Activated CD8-positive, alpha-beta memory T cell treated with anti-CD3 and anti-CD28 coated beads for 1 hour (primary cell): ENCODE measurements at places on chromosomes 3 and 15.

GRCh38 chr15:51708013-51708412 is 26.7 kb downstream of the SCG3 start:
- no peak for DNase-seq

DNA sequence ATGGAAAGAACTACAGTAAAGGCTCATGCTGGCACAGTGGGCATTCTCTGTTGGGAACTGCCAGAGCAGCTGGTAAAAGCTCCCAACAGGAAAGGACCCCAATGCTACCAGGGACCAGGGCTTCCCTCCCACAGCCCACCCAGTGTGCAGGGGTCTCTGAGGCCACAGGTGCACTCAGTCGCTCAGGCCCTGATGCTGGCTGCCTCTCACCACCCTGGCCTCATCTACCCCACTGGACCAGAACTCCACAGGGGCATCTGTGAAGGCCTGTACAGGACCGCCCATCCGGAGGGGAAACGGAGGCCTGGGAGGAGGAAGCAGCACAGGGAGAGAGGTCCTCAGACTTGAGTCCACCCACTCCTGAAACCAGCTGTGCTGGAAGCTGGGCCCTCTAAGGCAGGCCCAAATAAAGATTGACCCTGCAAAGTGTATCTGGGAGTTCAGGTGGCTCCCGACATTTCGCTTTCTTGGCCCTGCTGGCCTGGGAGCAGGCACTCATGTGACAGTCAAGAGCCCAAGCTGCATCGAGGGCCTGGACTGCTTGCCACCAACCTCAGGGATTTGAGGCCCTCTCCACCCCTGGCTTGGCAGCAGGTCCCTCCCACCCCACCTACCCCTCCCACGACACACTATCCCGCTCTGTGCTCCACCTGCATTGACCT is 12.7 kb downstream of the KLF15 start:
- DNase-seq = no peak

- DNase-seq = no peak
Observed at GRCh38 chr3:101963902-101964362, 114.6 kb downstream of the NFKBIZ start.

DNA sequence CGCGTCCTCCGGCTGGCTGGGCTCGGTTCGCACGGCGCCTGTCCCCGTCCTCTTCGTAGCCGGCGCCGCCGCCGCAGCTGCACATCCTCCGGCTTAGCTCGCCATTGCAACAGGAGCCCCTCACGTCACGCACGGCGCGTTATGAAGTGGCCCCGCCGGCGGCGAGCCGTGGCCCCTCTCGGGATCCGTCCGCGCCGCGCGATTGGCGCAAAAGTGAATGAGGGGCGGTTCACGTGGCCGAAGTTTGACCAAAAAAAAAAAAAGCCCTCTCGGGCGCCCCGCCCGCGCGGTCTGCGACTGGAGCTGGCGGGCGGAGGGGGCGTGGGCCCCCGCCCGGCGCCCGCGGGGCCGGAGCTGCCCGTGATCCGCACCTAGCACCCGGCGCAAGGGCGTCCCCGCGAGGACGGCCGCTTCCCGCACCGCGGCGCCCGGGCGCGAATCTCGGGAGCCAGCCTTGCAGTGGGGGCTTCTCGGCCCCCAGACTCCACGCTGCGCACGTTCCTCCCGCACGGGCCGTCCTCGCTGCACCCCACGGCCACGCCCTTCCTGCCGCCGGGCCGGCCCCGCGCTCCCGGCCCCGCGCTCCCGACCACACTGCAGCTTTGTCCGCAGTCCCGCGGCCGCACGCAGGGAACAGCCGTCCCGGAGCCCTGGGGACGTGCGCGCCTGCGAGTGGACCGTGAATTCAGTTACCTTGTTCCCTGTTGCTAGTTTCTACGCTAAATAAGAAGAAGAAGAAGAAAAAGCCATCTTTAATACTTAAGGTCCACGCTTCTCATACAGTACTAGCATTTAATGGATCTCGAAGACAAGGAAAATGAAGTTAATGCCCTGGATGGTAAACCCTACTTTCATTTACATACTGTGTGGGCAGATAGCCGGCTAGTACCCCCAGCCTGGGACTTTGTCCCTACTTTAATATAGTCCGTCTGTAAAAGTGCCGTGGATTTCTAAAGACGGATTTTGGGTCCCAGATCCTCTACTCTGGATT is at the start of gene CHSY1:
Gene CHSY1, minus strand, starts transcription at position 219 of the 991 bp plus-strand sequence. CDS start 592 bp downstream, outside the sequence.
- peak; percentile 80 for DNase-seq

- DNase-seq = no peak
Observed at GRCh38 chr3:160400030-160400701, 716 bp downstream of the SMC4 start.

DNA sequence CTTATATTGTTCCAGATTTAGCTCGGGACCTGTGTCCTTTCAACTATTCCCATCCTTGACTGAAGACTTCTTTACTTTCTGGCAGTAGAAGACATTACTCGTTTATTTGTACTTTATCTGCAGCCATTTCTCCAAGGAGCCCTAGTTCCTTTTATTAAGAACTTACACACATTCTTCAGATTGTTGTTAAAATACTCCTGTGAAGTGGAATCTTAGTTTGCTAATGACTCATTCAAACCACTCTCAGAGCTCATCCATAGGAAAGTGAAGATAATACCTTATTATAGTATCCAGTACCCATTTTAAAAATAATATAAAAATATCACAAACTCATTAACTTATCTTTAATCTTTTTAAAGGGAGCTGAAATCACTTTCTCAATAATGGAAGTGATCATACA is 63.5 kb downstream of the C3orf70 start:
- DNase-seq = no peak

- no peak for DNase-seq
Observed at GRCh38 chr15:33742306-33742705, 226.0 kb upstream of the CHRM5 start.

DNA sequence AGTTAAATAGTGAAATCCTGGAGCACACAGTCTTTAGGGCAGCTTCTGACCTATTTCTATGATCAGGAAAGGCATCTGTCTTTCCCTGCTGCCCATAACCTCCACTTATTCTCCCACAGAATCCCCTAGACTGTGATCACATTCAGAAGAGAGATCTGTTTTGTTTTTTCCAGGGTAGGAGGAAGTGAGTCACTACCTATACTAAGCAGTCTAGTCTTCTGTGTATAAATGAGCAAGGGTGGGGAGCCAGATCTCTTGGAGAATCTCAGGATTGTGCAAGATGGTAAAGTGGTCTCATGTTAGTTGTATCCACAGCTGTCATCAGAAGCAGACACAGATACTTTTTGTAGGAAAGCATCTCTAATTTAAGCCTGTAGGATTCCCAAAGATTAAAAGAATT is 11.8 kb upstream of the FBXO22 start:
- no peak for DNase-seq

DNA sequence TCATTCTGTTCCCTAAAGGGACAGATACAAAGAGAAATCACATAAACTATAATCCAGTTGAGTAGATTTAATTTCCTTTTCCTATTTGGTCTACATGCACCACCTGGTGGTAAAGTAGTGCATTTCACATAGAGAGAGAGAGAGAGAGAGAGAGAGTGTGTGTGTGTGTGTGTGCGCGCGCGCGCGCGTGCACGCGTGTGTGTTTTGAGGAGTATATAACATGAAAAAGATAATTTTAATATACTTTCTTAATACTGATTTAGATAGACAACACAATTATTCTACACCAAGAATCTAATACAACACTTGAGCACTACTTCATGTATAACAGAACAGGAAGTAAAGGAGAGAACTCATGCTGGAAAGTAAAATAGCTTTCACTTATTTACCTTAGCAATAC is 1.1 kb upstream of the FGF7 start:
- DNase-seq = no peak

GRCh38 chr3:2984831-2985220 is 125.3 kb downstream of the IL5RA start:
- no peak for DNase-seq

- DNase-seq = no peak
Observed at GRCh38 chr3:114496874-114497273, 203.0 kb downstream of the TIGIT start.

DNA sequence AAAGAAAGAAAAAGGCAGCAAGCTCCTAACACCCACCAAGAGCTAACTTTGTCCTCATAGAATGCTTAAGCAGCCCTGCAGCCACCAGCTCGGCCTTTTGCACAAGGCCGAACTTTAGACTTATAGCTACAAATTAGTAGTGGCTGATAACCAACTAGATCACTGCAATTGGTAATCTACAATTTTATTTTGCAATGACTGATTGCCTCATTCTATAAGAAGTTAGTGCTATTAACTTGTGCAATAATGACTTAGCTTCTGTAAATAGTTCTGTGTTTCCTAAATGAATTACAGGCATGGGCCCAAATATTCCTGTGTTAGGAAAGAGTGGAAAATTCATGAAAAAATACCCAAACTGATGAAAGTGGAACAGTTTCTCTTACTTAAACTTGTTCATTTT is 284.8 kb upstream of the CFAP20DC start:
- no peak for DNase-seq

GRCh38 chr3:190486908-190487607 is 26.8 kb upstream of the IL1RAP start:
- DNase-seq = no peak

DNA sequence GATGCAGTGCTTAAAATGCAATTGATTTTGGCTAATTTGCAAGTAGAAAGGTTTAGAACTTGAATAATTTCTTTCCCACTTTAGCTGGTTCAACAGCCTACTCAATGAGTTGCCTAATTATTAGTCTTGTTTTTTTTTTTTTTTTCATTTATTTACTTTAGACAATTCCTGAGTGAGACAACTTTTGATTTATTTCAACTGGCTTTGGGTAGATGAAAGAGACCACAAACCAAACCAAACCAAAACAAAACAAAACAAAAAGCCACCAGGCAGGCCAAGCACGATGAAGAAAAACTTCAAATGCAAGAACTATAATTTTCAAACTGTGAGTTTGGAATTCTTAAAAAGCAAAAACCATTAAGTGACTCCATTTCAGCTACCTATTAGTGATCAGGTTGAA is 469.9 kb downstream of the GBE1 start:
- no peak for DNase-seq

- no peak for DNase-seq
Observed at GRCh38 chr3:14771593-14772497, 46.9 kb upstream of the FGD5 start.

- no peak for DNase-seq
Observed at GRCh38 chr3:149703466-149703865, 45.6 kb upstream of the WWTR1 start.

GRCh38 chr3:148269816-148270215 is 427.9 kb upstream of the AGTR1 start:
- DNase-seq = no peak

DNA sequence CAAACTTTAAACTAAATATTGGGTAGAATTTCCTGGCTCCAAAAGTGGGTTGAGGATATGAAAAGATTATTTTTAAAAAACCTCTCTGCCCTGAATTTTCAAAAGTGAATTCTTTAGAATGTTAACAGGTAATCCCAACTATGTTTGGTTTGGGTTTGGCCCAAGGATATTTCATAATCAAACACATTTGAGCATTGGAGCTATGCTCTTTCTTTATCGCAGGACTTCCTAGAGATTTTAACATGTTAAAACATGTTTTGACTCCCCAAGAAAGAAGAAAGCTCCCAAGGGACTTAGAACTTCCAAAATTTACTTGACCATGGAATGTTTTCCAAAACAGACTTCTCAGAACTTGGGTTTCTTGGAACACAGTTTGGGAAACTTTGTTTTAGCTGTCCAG is 75.6 kb upstream of the SYNPR start:
- DNase-seq = no peak

- DNase-seq = no peak
Observed at GRCh38 chr3:169498336-169498735, 165.2 kb downstream of the MECOM start.

DNA sequence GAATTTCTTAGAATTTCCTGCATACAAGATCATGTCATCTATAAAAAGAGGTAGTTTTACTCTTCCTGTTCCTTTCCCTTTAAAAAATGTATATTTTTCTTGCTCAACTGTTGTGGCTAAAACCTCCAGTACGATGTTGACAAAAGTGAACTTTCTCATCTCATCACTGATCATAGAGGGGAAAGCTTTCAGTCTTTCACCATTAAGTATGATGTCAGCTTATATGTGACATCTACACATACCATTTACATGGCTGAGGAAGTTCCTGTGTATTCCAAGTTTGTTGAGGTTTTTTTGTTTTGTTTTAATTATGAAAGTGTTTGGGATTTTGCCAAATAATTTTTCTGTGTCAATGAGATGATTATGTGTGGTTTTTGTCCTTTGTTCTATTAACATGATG is 173.6 kb downstream of the PLD1 start:
- DNase-seq = no peak

- DNase-seq = no peak
Observed at GRCh38 chr3:187211532-187212195, 14.4 kb downstream of the RTP1 start.

GRCh38 chr3:161038725-161039124 is 66.4 kb downstream of the B3GALNT1 start:
- no peak for DNase-seq

DNA sequence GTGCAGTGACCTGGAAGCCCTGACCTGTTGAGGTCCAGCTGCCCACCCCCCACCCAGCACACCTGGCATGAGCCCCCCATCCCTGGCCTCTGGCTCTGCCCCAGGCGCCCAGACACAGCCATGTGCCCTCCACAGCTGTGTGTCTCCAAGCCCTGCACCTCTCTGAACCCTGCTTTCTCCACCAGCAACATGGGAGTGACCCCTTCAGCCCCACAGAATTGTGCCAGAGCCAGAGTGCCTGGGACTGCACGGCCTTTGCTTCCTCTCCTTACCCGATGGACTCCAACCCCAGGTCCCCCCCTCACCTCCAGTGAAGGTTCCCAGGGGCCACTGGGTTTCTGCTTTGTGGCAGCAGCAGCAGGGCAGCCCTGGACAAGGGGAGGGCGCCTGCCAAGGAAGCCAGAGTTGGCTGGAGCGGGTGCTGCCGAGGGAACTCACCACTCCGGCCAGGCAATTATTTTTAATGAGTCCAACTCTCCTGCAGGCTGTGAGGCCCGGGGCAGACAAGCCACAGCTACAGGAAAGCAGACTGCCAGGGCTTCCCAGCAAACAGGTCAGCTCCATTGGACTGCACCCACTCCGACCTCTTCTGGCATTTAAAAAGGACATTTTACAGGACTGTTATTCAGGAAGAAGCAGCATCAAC is 24.1 kb downstream of the PRR20G start:
- no peak for DNase-seq

DNA sequence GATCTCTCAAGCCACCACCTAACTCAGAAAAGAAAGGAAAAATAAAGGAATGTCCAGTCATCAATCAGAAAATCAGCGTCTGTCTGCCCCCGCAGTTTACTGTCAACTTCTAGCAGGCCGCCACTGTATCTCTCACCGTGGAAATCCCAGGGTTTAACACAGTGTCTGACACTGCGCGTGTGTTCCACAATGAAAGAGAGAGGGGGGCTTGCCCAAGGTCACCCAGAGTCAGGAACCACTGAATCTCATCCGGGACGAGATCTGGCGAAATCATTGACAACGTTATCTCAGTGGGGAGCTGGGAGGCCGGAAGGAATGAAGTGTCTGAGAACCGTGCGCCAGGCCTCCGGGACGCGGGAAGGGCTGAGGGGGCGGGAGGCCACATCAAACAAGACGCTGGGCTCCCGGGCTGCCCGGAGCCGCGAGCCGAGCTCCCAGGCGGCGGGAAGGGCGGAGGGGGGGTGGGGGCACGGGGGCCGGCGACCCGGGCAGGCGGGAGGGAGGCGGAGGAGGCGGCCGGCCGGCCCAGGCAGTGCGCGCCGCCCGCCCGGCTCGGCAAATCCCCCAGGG is 2.2 kb upstream of the HES1 start:
- DNase-seq = no peak

GRCh38 chr15:78795043-78795442 is 16.2 kb downstream of the ADAMTS7 start:
- DNase-seq = no peak
